Caco-2 (cell line): ENCODE measurements at places on chromosomes 13 and 19. TPM values are rescaled to one million over a fixed set of nuclear protein-coding genes. Genes with fewer than 3 reads are reported as not detected.

Gene SIGLEC8
- total RNA-seq: not detected in 2 replicates

Gene ECSIT
- 39.8 and 44.8 TPM in 2 replicates for total RNA-seq

Gene SERTAD1
- total RNA-seq: 7.7 and 8.6 TPM in 2 replicates

Gene DNAJC15
- total RNA-seq: 71.0 and 72.2 TPM in 2 replicates

Gene ZFP28
- not detected in 2 replicates for total RNA-seq

Gene ZNF420
- 3.2 and 3.3 TPM in 2 replicates for total RNA-seq

Gene KLK2
- not detected in 2 replicates for total RNA-seq

Gene ATP7B
- total RNA-seq: 40.2 and 50.7 TPM in 2 replicates

Gene CGB5
- 0.49 TPM in 1 of 2 replicates, not detected in the other for total RNA-seq

Gene LGI4
- 0.37 and 0.43 TPM in 2 replicates for total RNA-seq

Gene B3GNT8
- total RNA-seq: 3.1 and 3.7 TPM in 2 replicates

Gene ZNF177
- 0.34 and 0.70 TPM in 2 replicates for total RNA-seq

Gene PROZ
- not detected in 2 replicates for total RNA-seq

Gene F10
- 26.3 and 34.3 TPM in 2 replicates for total RNA-seq

Gene HSPB6
- 0.48 and 0.81 TPM in 2 replicates for total RNA-seq

Gene ZNF320
- 14.7 and 15.5 TPM in 2 replicates for total RNA-seq

Gene CACNG8
- total RNA-seq: 0.91 and 1.1 TPM in 2 replicates

Gene KLF1
- total RNA-seq: not detected in 2 replicates

Gene ANKLE1
- 14.3 and 17.4 TPM in 2 replicates for total RNA-seq

Gene ZNF492
- total RNA-seq: not detected in 2 replicates

Gene EDNRB
- 19.2 and 21.7 TPM in 2 replicates for total RNA-seq

Gene ZNF888
- total RNA-seq: 7.3 and 9.0 TPM in 2 replicates

Gene LTBP4
- 25.5 and 30.8 TPM in 2 replicates for total RNA-seq

Gene IL27RA
- 4.7 and 5.6 TPM in 2 replicates for total RNA-seq

Gene COMP
- total RNA-seq: 0.14 and 0.16 TPM in 2 replicates

Gene ACTL9
- total RNA-seq: not detected in 2 replicates
